ENCODE measurements at places on chromosomes 7 and 10.

GRCh38 chr7:106839511-106839910 is 25.6 kb upstream of the PIK3CG start:
- DNase-seq = no peak

DNA sequence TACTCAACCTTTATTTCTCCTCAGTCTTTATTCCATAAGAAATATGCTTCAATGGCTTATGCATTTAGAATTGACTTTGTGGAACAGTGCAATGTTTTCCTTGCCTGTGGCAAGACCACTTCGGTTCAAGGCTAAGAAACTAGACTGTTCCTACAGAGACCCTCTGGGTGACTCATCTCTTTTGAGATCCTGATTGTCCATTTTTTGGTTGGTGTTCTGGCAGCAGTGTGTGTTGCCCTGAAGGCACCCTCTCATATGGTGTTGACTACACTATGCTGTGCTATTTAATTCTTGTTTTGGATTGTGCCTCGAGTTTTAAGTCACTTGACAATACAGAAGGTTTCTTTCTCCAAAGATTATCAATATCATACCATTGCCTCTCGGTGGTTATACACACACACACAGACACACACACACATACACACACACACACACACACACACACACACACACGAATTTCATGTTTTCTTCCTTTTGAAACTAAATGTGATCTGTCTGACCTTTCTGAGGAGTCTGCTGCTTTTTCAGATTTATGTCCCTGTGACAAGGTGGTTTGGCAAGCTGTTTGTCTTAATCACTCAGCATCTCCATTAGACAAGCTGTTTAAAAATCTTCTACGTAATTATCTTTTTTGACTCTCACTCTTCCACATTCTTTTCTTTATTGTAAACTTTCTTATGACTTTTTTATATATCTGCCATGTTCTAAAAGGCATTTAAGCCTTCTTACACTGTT is 187.2 kb downstream of the VTI1A start:
- DNase-seq = peak; percentile 64

DNA sequence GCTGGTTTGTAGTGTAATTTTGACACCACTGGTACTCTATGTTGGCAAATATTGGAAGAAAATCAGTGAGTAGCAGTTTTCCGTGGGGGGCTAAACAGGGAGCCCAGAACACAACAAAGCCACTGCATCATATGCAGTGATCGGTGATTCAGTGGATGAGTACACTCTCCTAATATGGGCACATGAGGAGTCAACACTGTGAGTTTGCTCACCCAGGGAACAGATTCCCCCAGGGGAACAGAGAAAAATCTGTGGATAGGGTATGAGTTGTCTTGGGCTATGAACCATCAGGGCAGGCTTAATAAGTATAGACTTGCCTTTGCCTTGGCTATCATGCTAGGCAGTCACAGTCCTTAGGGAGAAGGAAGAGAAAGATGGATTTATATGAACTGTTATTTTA is 227.7 kb upstream of the SEMA3E start:
- DNase-seq = peak; percentile 32

- no peak for DNase-seq
Measured at GRCh38 chr10:77644557-77645243, 7.1 kb upstream of the KCNMA1 start.

GRCh38 chr10:21281765-21282484 is 243.6 kb downstream of the SKIDA1 start:
- DNase-seq = no peak

DNA sequence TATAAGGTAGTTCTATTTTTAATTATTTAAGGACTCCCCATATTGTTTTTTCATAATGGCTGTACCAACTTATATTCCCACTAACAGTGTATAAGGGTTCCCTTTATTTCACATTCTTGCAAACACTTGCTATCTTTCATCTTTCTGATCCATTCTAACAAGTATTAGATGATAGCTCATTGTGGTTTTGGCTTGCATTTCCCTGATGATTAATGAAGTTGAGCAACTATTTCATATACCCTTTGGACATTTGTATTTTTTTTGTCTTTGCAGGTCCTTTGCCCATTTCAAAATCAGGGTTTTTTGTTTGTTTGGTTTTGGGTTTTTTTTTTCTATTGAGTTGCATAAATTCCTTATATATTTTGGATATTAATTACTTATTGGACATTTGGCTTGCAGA is 107.2 kb downstream of the EPC1 start:
- peak; percentile 61 for DNase-seq
